Memory B cell (primary cell): ENCODE measurements at places on chromosomes 11 and 22.

- no peak for DNase-seq
Measured at GRCh38 chr11:114774599-114775361, 96.5 kb downstream of the NXPE2 start.

DNA sequence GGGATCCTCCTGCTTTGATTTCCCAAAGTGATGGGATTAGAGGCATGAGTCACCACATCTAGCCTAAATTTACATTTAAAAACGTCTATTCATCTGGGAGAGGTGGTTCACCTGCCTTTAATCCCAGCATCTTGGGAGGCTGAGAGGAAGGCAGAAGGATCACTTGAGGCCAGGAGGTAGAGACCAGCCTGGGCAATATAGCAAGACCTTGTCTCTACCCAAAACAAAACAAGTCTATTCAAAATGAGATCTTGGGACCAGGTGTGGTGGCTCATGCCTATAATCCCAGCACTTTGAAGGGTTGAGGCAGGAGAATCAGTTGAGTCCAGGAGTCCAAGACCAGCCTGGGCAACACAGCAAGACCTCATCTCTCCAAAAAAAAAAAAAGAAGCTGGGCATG is 4.9 kb upstream of the UBASH3B start:
- no peak for DNase-seq

DNA sequence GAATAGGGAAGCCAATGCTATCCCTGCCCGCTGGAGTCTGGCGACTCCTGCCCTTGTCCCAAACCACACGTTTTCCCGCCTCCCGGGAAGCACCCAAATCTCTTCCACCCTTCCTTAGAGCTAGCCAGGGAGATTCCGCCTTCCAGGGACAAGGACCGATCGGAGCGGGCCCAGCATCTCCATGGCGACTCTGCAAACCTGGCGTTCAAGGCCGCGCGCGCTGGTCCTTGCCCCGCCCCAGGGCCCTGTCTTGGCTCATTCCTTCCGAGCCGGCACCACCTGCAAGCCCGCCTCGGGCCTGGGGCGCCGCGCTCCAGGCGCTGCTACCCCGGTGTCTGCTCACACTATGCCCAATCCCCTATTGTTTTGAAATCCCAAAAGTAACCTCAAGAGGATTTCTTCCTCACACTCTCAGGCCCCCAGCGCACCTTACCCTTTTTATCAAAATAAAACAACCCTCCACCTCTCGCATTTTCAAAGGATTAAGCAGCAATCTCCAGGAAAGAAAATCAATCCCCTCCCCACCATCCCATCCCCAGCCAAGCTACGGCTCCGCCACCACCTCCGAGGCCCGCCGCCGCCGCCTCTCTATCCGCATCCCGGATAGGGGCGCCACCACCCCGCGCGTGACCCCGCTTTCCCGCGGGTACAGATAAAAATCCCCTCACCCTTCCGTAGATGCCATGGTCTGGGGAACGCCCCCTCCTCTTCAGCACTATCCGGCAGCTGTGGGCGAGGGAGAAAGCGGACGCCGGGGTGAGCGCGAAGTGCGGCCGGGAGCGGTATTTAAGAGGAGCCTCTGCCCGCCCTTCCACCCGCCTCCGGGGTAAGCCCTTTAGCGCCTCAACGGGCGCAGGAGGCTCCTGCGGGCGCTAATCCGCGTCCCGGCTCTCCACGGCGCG is 825 bp downstream of the SLC1A2 start:
- DNase-seq, result no peak

DNA sequence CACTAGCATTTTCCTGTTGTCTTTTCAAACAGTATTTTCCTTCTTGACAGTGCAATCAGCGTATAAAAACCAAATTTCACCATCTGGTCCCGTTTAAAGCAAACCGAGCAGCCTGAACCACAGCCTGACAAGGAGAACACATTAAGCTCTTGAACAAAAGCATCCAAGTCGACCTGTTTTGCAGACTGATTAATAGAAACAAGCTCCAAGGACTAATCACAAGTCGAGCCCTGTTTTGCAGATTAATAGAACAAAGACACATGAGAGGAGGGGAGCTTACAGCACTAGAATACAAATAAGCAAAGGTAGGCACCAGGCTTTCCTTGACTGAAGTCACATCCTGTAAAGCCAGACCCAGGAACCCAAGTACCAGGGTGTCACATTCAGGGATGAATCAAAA is 104.8 kb downstream of the MPPED2 start:
- no peak for DNase-seq

GRCh38 chr11:7514099-7514591 is 346 bp downstream of the PPFIBP2 start:
- no peak for DNase-seq

- DNase-seq, result no peak
Measured at GRCh38 chr11:2769409-2770095, 69.8 kb upstream of the KCNQ1OT1 start.

GRCh38 chr11:1998290-1998689 is 648 bp upstream of the H19 start:
- no peak for DNase-seq

GRCh38 chr22:19631899-19632667 is 82.2 kb upstream of the SEPTIN5 start:
- DNase-seq, result no peak

DNA sequence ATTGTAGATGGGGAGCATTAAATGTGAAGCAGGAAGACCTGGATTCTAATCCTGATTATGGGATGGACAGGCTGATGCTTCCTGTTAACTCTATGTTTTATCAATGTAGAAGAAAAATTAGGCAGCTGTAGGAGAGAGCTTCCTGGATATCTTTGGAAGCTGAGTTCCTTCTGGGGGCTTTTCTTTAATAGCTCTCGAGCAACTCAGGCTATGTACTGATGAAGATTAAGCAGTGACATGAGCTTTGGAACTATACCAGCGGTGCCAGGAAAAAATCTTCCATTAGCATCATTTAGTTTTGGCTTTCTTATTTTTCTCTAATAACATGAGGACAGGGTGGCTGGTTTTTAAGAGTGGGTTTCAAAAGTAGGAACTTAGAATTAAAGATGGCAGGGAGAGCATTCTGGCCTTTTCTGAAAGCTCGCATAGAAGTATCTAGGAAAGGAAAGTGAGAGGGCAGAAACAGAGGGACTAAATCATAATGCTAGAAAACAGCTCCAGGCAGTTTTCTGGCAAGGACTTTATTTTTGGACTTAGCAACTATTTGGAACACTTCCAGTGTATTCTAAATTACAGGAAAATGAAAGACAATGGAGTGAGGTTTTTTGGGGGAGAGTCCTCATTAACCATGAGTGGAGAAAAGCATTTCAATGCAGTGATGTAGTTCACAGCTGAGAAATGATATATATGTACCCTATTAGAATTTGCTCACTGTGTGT is 69.2 kb upstream of the RRM1 start:
- no peak for DNase-seq

DNA sequence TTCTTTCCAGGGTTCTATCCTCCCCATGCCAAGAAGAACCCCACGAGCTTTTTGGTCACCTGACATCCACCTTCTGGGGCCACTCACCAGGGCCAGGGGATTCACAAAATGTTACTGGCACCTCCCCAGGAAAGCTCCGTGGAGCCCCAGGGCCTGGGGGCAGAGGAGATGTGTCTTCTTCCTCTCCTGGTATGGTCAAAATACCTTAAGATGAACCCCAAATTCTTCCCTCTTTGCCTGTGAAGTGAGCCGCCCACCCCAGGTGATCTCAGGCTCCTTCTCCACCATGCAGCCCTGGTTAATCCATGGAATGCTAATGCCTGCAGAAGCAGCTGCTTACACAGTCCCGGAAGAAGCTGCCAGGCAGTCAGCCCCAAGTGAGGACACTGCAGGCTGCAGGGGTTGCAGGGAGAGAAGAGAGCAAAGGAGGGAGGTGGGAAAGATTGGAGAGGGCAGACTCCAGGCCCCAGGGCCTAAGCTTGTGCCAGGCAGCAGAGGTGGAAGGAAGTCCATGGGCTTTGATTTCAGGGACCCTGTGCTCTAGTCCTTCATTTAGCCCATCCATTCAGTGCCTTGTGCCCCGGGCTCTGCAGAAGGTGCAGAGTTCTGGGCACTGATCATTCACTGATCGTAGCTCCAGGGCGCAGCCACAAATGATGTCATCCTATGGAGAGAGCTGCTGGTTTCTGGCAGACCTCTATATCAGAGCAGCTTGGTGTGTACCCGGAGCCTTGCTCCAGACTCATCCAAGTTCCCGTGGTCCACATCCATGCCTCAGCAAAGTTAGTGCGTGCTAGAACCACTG is 127.9 kb upstream of the NECTIN1 start:
- DNase-seq, result no peak

DNA sequence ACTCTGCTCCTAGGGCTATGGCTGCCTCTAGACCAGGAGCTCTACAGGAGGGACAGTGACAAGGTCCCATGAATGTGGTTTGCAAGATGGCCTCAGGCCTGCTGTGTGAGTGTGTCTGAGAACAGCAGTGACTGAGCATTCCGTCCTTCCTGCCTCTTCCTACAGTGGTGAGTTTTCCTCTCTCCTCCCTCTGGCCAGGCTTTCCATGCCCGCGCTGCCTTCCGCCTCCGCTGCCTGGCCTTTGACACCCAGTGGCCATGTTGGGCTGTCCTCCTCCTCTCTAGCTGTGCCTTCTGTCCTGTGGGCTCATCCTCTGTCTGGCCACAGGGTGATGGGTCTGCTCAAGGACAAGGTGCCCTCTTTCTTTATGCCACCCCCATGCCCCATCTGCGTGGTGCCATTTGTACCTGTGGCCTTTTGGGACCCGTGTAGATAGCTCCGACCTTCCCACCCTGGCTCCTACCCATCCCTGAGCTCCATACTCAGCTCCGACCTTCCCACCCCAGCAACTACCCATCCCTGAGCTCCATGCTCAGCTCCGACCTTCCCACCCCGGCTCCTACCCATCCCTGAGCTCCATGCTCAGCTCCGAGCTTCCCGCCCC is 970.4 kb downstream of the BRD1 start:
- no peak for DNase-seq

- peak; percentile 63 for DNase-seq
Measured at GRCh38 chr11:61947486-61948210, 2.5 kb upstream of the BEST1 start.

DNA sequence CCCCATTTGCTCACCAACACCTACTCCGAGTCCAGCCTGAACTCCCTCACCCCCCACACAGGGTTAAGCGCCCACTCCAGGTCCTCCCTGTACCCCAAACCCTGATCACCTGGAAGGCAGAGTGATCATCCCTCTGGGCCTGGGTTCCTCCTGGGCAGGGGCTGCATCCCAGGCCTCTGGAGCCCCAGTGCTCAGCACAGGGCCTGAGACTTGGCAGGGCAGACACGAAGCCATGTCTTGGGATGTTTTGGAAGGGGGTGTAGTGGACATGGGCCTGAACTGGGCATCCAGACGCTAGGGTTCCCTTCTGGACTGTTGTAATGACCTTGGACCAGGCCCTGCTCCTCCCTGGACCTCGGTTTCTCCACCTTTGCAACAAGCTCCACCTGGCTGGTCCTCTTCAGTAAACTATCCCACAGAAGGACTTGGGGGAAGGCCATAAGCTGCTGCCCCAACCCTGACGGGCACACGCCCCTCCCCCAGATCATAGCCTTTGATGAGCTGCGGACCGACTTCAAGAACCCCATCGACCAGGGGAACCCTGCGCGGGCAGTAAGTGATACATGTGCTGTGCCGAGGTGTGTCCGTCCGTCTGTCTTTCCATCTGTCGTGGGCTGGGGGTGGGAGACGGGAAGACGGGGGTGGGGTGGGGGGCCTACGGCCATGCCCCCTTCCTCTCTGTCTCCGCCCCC is 3.9 kb downstream of the CNIH2 start:
- DNase-seq, result no peak

- no peak for DNase-seq
Measured at GRCh38 chr11:70928854-70929598, 323.4 kb downstream of the SHANK2 start.

- DNase-seq, result no peak
Measured at GRCh38 chr11:86052693-86053641, 15.9 kb downstream of the PICALM start.

- DNase-seq, result no peak
Measured at GRCh38 chr22:27477171-27477570, 324.4 kb downstream of the MN1 start.

- DNase-seq, result peak; percentile 70
Measured at GRCh38 chr22:40044870-40045834, 50.4 kb downstream of the FAM83F start.

DNA sequence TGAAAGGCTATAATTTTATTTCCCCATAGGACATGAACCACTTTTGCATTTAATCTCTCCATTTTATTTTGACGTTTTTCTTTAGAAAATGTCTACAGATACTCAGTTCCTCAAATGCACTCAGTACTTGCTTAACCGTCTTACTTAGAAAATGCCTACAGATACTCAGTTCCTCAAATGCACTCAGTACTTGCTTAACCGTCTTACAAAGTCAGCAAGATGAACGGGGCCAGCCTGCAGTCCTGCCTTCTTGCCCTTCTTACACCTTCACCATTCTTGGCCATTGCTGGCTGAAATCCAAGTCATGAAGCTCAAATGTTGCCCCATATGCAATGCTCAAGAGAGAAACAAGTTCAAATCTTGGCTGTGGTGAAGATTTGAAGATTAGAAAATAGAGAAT is 34.1 kb downstream of the CSNK2A3 start:
- no peak for DNase-seq

- DNase-seq, result no peak
Measured at GRCh38 chr11:125807909-125808308, 20.0 kb downstream of the PATE3 start.

DNA sequence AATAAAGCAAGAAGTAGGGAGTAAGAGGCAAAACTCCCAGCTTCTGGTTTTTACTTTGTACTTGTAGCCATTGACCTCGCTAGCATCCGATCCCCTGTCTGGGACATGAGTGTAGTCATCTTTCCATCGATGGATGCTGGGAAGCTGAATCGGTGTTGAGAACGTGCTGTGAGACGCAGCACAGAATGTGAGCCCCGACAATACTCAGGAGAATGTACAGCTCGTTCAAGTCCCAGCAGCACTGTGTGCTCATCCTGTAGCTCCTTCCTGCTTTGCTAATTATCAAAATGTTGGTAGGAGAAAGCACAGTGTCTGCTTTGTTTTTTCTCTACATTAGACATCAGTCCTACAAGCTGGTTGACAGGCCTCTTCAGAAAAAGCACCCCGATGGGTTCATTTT is 56.6 kb downstream of the JAM3 start:
- no peak for DNase-seq

- no peak for DNase-seq
Measured at GRCh38 chr22:17260298-17260697, 41.1 kb upstream of the ADA2 start.

GRCh38 chr22:27972732-27973698 is 54.0 kb upstream of the PITPNB start:
- DNase-seq, result no peak

- DNase-seq, result no peak
Measured at GRCh38 chr11:16840951-16841350, 102.5 kb downstream of the C11orf58 start.

- peak; percentile 68 for DNase-seq
Measured at GRCh38 chr11:33736148-33736812, at the start of gene CD59. Gene CD59, minus strand, starts transcription at chr11:33736423. Its CDS starts 13,978 bp downstream, at chr11:33722445.

DNA sequence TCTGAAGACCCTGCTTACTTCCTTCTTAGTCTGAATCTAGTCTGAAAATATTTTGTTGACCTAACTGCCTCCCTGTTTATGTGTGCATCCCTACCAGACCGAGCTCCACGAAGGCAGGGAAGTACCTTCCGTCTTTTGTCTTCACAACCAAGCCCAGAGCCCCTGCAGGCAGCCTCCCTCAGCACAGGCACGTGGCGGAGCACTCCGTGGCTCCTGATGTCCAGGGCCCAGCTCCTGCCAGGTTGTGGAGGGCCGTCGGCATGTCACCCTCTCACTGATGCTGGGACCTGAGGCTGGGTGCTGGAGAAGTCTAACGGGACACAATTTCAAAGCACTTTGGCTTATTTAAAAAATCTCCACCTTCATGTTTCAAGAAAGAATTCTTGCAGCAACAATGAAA is 59.4 kb upstream of the CLTCL1 start:
- DNase-seq, result no peak
